ENCODE measurements at places on chromosomes 4 and X.
A peak's percentile ranks its signal among the peaks of the same experiment; 100 is the strongest.

GRCh38 chrX:153511784-153512500 is 5.5 kb upstream of the ATP2B3 start:
- DNase-seq: no peak

DNA sequence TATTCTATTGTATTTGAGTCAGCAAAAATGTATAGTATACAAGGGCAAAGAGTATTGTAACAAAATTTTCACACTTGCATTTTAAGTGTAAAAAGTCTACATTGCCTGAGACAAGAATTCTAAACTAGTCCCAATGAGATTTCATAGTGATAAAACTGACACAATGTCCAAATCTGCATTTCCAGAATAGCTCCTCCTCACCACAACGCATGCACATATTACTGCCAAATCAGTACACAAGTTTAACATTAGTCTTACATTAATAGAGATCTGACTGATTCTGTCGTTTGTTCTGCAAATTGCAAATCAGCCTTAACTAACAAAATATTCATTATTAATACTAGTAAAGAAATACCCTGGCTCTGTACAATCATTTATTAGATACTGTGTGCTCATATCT is 222.2 kb upstream of the NEIL3 start:
- DNase-seq: no peak

DNA sequence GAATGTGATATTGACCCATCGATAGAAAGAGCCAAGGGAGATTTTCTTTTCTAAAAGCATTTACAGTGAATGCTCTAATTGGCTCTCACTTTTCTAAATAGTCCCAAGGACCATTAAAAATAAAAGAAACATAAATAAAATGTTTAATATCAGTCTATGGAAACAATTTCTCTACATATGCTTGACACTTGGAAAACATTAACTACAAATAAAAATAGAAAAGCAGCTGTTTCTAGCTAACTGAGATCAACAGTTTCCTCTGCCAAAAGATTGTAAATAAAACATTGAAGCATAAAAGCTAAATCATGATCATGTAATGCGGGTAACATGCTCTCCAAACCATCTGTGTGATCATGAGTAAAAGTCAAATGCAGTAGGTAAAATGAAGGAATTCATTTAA is 49.7 kb downstream of the CORIN start:
- no peak for DNase-seq

DNA sequence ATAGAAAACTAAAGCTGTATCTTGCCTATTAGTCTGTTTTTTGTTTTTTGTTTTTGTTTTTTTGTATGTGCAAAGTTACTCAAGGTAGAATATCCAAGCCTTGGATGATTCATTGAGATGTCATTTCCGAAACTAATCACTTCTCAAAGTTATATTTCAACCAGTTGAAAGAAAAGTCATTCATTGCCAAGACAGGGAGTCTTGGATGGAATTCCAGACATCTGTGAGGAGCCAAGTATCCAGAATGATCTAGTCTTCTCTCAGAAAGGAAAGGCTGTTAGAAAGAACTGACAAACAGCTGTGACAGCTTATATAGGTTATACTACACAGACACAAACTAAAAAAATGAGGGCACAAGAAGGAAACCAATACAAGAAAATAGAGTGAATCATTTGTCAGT is 141.1 kb upstream of the NDST3 start:
- no peak for DNase-seq

GRCh38 chr4:6848717-6849305 is 60.8 kb upstream of the TBC1D14 start:
- no peak for DNase-seq

GRCh38 chr4:52116641-52117040 is 65.5 kb downstream of the SPATA18 start:
- no peak for DNase-seq

DNA sequence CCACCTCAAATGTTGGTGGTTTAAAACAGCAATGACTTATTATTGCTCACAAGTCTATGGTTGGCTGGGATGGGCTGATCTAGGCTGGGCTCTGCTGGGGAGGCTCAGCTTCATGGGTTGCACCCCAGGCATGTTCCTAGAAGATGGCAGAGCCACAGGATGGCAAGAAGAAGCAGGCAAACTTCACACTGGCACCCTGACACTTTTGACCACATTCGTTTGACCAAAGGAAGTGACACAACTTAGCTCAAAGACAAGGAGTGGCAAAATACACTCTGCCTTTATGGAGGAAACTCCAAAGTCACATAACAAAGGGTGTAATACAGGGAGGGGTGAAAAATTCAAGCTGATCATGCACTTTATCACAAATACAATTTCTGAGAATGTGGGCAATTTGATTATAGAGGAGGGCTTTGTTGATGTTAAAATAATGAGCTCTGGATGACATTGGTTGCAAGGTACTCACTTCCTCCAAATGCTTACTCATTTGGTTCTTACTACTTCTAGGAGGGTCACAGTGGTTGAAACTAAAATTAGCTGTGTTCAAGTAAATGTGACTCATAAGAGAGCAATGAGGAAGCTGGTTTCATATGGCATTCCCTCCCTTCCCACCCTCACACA is 249.2 kb upstream of the RPS6KA3 start:
- DNase-seq: peak; percentile 28

GRCh38 chrX:31464306-31464915 is 392.6 kb upstream of the FTHL17 start:
- DNase-seq: no peak

DNA sequence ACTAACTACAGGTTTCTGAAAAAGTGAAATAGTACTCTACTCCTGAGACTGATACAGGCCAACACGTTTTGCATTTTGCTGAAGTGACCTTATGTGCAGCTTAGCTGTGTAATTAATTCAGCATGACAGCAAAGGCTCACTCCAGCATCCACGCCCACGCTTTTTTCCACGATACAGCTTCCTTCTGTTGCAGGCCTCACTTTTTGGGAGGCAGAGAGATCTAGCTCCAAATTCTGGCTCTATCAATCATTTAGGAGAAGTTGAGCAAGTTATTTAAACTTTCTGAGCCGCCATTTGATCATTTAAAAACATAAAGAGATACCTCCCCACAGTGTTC is 160.3 kb downstream of the AFAP1 start:
- DNase-seq: no peak

- no peak for DNase-seq
Observed at GRCh38 chr4:41174444-41174843, 39.9 kb downstream of the APBB2 start.

GRCh38 chr4:132865458-132865857 is 283.6 kb upstream of the PCDH10 start:
- DNase-seq: no peak

DNA sequence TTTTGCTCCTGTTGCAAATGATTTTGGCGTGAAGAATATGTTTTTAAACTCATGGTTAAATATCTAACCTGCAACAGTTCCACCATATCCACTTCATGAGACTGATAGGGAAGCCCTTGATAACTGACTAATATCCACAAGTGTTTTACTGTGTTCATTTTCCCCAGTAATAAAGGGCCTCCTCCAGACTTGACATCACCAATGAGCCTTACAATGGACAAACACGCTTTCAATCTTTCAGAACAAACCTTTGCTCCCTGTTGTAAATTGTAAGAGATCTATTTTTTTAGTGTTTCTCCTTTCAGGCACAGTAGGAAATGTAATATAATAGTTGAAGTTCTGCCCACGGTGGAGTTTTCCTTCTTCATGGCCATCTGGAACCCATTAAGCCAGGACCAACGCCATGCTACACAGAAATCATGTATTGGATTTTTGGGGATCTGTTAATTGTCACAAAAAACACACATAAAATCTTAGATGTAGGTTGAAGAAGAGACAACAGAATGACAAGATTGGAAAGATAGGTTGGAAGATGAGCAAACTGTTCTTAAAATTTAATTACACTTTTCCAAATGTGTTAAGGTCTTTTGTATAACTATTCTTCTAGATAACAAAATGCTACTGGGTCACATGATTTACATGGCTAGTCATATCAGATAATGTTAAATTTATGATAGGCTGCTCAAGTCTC is 1030.1 kb downstream of the FSTL5 start:
- DNase-seq: no peak

DNA sequence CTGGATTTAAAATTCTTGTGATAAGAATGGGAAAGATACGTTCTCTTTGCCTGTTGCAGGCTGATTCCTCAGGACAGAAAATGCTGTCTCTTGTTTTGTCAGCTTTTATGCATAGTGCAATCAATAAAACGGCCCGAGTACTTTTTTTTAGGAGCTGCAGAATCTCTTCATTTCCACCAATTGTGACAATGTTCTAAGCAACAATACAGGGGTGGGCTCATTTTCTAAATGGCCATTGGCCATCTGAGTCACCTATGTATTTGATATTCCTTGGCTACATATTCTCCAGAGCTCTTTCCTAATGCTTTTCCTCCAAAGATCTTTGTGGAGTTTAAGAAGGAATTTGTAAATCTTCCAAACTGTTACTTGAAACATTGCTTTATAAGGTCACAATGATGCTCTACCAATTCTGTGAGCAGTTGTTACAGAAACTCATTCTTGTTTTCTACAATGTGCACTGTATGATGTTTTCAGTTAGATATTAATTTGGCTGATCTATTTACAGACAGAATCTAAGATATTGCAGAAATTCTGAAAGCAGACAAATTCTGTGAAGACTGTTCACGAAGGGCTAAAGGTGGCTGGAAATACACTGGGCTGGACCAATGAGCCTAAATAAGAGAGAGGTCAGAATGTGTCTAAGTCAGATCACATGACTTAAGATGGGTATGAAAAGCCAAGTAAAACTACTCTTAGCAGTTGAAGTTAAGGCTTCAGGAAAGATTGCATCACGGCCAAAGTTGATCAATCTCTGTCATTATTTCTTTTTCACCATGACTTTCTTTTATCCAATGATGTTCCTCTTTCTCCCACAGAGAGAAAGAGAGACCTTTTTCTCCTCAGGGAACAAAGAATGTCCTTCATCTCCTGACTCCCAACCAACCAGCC is 33.4 kb downstream of the TAPT1 start:
- no peak for DNase-seq

GRCh38 chr4:154183264-154183663 is 308.3 kb downstream of the DCHS2 start:
- no peak for DNase-seq

DNA sequence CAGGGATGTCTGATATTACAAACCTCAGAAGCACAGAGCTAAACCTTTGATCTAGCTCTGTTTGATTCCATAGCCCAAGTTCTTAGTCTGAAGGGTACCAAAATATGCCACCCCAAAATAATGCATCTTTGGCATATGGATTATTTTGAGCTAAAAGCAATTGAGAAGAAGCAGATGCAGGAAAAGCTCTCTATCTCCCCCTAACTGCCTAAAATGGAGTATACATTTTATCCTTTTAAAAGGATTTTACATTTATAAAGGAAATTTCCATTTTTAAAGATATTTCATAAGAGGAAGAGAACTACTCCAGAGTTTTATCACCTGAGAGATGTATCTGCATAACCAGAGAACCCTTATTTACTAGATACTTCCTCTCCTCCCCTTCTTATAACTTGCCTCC is 158.7 kb downstream of the ZNF674 start:
- no peak for DNase-seq

GRCh38 chrX:17812763-17813162 is 48.3 kb downstream of the RAI2 start:
- DNase-seq: no peak

DNA sequence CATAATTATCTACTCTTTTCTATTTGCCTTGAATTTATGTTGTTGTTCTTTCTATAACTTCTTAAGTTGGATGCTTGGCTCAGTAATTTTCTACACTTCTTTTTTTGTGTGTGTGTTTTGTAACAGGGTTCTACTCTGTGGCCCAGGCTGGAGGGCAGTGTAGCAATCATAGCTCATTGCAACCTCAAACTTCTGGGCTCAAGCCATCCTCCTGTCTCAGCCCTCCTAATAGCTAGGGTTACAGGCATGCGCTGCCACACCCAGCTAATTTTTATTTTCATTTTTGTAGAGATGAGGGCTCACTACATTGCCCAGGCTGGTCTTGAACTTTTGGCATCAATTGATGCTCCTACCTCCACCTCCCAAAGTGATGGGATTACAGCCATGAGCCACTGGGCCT is 20.7 kb upstream of the UCHL1 start:
- DNase-seq: no peak

DNA sequence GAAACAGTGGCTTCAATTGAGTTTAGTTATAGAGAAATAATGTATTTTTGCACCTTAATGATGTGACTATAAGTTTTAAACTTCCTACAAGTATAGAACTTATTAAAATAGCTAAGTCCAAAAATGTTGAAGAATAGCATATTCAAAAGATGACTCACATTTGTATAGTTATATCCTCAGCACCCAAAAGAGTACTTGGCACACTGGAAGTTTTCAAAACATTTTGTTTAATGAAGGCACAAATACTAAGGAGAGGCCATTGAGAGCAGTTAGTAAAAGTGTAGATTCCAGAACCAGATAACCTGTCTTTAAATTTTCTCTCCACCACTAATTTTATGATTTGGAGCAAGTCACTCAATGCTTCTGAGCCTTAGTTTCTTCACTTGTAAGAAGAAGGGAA is 226.9 kb upstream of the MID1 start:
- no peak for DNase-seq

DNA sequence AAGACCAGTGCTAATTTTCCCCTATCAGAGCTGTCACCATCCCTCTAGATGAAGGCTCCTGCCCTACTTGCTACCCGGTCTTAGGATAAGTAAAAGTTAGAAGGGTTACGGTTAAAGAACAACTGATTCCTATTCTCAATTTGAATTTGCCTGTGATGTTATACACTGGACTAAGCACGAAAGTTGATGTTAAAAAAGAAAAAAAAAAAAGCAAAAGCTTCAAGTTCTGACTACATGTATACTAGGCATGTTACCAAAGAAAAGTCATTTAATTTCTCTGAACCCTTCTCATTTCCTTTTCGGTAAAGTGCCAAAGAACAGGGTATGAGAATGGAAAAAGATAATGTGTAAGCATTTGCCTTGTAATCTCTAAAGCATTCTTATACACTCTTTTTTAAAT is 1.4 kb upstream of the PPID start:
- DNase-seq: no peak

DNA sequence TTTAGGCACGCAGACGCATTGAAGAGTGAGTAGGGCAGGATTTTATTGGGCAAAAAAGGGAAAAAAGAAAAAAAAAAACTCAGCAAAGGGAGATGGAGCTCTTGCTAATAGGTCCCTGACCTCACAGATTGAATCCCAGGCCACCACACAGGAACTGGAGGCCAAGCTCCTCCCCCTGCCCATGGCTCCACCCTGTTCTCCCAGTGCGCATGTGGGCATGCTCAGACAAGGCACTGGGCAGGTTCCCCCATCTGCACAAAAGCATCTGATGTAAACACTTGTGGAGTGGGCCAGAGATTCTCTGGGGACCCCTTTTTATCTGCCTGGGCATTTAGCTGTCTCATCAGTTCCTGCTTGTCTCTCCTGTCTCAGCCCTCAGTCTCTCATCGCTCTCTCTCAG is 9.5 kb downstream of the FRMD7 start:
- DNase-seq: no peak
